ENCODE measurements at places on chromosomes 4 and X.

DNA sequence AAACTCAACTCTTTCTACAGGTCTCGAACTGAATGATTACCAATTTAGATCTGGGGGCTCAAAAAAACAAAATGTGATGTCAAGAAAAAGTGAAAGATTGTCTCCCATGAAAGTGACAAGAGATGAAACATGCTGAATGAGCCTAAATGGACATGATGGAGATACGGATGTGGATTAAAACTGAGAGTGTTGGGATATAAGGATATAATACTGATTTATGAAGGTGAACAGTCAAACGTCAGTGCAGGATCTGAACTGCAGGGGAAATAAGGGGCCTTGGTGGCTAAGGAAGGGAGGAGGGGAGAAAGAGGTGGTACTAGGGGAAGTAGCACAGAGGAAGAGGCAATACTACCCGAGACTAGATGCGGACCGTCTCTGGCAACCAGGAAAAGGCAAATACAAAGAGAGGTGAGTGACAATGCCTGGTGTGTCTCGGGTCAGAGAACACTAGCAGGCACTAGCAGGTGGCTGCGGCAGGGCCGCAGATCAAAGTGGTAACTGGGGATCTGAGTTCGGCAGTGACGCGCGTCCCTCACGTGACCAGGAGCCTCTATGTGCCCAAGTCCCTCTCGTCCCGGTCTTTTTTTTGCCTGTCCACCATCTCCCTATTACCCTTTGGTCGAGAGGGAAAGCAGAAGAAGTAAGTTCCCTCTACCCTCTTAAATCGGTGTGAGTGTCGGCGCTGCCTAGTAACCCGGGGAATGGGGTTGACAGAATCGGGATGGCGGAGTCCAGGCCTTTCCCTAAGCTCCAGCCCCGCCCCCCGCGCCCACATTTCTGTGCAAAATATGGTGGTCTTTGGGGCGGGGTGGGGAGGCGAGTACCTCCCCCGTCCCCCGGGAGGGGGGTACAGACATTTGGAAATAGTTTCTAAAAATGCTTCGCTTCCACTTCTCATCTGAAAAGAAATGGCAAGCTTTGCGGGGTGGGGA is at the start of gene TCEAL1:
Gene TCEAL1, plus strand, starts transcription at position 590 of the 932 bp plus-strand sequence. CDS start 942 bp downstream, outside the sequence.
- peak; percentile 35 for DNase-seq

GRCh38 chr4:23068287-23068686 is 375.6 kb downstream of the GBA3 start:
- DNase-seq = no peak

GRCh38 chr4:53116954-53117353 is 248.9 kb downstream of the SCFD2 start:
- no peak for DNase-seq

DNA sequence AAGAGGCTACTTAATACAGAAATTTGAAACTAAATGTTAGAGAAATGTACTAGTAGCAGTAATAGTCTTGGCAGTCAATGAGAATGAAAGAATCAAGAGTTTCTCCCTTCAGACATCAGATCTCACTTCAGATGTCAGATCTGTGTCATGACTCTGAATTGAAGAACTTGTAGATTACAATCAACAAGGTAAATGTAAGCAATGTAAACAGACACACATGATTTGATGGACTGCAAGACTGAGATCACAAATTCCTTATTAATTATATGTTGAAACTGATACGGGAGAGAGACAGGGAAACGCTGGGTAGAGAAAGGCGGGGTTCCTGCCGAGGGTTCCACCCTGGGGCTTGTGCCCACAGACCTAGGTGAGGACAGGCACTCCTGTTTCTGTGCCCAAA is 65.5 kb upstream of the HHIP start:
- DNase-seq = no peak

- DNase-seq = no peak
Observed at GRCh38 chr4:65656008-65656407, 14.3 kb downstream of the EPHA5 start.

DNA sequence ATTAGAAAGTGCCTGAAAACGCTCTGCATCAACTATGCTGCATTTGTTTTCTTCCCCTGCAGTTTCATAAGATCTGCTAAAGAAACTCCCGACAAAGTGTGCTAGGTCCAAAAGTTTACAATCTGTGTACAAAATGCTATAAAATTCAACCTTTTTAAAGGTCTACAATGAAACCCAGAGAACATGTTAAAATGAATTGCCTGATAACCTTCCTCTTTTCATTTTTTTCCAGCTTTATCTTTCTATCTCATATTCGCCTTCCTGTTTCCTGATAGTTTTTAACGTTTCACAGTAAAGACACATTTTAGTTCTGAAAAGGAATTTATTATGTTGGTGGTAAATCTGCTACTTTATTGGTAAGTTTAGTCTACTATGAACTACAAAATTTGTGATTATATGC is 9.5 kb upstream of the HPGDS start:
- DNase-seq = no peak

DNA sequence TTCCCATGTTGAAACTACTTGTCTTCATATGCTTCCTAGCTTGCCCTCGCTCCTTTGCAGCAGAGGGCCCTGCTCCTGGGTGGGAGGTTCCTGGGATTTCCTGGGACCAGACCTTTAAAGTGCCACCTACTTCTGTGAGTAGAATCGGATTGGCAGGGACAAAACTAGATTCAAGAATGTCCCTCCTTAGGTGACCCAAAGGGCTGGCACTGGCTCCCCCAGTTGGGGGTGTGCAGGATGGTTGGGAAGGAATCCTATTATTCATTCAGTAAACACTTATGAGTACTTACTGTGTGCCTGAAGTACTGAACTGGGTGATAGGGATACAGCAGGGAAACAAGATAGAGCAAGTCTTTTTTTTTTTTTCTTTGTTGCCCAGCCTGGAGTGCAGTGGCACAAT is 2.6 kb upstream of the KANTR start:
- DNase-seq = no peak

DNA sequence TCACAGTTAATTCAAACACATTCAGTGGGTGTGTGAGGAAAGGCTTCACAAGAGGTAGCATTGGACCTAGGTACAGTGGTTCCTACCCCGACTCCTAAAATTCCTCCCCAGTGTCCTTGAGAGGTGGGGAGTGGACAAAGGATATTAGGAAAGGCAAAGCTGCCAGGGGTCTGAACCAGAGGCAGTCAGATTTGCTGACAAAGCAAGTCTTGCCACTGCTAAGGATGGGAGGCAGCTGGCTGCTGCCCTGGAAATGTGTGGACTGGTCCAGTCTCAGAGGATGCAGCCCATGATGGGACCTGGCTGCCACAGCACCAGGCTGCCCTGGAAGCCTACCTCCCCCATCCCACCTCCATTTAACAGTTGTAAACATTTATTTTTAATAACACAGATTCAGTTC is 4.1 kb upstream of the PHF8 start:
- no peak for DNase-seq

DNA sequence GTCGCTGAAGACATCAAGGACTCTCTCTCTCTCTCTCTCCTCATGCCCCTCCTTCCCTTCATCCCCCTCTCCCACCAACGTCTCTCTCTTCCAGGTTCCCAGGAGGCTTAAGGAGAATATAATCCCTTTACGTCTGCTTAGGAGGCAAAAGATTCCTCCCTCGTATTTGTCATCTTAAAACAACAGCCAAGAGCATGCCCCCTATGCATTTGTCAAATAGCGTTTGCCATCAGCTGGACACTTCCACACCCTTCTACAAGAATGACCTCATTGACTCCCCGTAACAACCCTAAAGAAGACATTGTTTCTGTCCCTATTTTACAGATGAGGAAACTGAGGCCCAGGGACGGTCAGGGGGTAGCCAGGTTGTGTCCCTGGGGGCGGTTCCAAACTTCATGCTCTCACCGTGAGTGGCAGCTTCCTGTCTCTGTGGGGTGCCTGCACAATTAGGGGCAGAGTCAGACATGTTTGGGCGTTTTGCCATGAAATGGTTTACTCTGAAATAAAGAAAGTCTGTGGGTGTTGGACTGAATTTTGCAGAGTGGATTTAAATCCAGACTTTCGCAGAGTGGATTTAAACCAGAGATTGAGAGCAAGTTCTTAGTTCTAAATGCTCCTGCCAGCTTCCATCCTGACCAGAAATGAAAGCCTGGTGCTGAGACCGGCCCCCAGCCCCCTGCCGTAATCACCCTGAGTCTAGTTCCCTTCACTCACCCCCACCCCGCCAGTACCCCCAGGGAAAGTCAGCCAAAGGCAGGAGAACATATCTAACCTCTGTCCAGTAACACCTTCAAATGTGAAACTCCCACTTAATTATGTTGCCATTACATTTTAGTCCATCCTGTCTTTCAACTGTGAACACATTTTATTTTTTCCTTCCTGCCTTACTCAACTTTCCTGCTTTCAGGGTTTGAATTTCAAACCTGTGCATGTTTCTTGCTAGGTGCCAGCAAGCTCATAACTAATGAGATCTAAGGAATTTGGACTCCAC is 44.3 kb upstream of the TBL1X start:
- no peak for DNase-seq

GRCh38 chr4:10897076-10897475 is 212.5 kb upstream of the CLNK start:
- no peak for DNase-seq

- DNase-seq = no peak
Observed at GRCh38 chrX:136622568-136622967, 25.4 kb upstream of the CD40LG start.

DNA sequence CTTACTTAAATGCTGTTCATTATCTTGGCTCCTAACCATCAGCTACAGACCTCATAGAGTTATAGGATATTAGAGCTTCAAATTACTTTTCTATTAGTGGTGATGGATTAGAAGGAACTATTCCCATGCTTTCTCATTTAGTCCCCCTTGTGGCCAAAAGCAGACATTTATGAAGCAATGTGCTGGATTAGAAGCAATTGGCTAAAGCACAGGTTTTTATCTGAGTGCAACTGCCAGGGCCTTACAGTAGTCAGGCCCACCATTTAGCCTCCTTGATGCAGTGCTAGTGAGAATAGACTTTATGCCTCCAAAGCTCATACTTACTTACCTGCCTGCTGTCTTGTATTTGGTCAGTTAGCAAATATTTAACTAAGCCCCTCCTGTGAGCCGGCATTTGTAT is 93.0 kb downstream of the TSPAN7 start:
- DNase-seq = no peak

GRCh38 chrX:71941145-71941544 is 30.5 kb downstream of the NHSL2 start:
- no peak for DNase-seq

GRCh38 chrX:19005909-19006308 is 22.0 kb upstream of the PHKA2 start:
- DNase-seq = no peak
